Activated CD8-positive, alpha-beta memory T cell treated with anti-CD3 and anti-CD28 coated beads for 4 hours (primary cell): ENCODE measurements at places on chromosomes 16 and 17.

DNA sequence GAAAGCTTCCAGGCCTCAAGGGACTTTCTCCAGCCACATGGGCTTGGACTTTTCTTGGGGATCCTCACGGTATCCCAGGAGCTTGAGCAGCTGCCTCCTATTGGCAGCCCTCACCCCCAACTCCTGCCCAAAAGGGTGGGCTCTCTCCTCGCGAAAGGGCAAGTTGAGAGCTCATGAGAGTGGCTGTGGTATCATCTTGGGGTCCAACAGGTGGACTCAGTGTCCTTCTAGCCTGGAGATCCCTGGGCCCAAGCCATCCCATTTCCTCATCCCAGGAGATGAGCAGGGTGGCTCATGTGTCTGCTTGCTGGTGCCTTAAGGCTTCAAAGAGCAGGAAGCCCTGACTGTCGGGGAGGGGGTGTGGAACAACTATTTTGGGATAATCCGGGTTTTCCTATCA lies 17.7 kb downstream of the TBX4 start:
- DNase-seq, result no peak

- DNase-seq, result no peak
Measured at GRCh38 chr16:56163089-56163488, 28.2 kb upstream of the GNAO1 start.

- no peak for DNase-seq
Measured at GRCh38 chr17:82287868-82288801, 14.6 kb upstream of the CSNK1D start.

DNA sequence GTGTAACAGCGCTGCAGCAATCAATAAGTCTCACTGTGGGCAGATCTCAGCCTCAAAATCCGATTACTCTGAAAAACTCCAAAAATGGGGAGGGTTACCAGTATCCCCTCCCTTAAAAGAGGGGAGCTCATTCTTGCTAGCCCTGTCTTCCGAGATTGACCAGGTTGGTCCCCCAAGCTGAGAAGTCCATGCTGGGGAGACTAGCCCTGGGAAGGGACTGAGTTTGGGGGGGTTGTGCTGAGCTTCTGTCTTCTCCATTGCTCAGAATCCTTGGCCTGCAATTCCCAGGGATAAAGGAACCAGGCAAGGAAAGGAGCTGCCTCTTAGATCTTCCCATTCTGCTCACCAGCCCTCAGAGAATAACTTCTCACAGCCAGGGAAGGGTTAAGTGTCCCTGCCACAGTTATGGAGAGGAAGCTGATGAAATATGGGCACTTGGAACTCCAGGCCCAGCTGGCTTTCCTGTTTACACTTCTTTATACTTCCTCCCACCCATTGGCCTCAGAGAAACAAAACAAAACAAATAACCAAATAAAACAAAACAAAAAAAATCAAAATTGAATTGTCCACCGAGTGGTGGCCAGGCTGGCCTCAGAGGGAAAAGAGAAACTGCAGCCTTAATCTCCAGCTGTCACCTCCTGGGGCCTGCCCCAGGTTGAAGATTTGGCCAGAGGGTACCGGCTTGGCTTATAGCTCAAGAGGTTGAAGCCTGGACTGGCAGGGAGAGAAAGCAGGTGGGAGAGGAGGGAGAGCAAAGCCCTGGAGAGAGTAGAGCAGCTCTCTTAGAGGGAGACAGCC lies 2.6 kb downstream of the HOXB3 start:
- DNase-seq, result no peak

DNA sequence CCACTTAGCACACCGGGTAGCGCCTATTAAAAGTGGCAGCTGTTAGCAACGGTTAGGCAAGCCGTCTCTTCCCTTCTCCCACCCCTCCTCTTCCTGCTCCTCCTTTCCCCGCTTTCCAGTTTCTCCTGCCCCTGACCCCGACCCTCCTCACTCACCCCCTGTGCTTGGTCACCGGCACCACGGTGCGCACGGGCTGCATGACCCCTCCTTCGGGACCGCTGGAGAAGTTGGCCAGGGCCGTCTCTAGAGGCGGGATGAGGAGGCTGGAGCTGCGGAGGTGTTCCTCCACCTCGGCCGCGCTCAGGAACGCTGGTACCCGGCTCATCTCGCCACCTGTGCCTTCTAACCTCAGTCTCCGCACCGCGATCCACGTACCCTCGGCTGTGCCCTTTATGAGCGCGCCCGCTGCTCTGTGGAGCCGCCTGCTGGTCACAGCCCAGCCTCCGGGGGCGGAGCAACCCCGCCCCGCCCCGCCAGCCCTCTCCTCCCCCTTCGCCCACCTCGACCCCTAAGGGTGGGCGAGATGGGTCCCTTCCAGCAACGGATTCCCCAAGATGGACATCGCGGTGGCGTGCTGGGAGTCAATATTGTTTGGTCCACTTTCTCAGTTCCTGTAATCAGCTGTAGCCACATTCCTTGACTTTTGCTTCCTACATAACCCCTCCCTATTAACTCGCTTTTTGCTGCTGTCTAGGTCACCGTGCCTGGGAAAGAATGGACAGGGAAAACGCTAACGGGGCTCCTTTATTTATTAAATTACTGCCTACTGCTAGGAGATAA lies at the start of gene CRYM:
Gene CRYM (minus strand): TSS at position 364 of the 780 bp plus-strand sequence. CDS start 39 bp downstream, at position 325.
- no peak for DNase-seq

GRCh38 chr16:88809068-88809675 lies 2.6 kb downstream of the APRT start:
- no peak for DNase-seq

DNA sequence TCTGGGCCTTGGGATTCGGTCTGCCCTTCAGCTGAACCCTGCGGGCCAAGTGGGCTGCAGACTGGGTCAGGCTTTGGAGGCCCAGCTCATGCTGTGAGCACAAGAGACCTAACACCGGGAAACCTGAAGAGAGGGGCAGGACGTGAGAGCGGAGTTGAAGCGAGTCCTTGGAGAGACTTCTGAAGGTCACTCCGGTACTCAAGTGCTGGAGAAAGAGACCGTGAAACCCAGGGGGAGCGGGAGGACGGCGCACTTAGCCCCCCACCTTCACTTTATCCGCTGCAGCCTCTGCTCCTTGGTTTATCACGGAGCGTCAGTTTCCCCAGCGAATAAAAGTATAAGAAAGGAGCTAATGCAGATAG lies 361 bp downstream of the UQCRC2 start:
- no peak for DNase-seq

- no peak for DNase-seq
Measured at GRCh38 chr17:48567209-48567608, 10.9 kb downstream of the HOXB4 start.

DNA sequence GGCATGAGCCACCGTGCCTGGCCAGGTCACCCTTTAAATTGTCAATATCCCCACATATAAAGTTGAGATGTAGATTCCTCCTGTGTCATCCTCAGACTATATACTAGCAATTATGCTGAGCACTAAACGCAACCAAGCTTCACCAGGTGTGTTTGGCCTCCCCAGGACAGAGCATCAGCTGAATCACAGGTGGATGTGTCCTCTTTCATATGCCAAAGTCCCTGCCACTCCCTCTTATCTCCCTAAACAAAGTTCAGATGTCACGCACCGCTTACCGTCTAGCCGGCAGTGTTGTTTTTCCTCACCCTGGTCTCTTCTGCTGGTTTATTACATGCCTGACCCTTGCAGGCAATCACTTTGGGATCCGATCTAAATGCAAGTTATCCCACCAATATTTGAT lies 43.8 kb upstream of the ARHGAP44 start:
- no peak for DNase-seq

DNA sequence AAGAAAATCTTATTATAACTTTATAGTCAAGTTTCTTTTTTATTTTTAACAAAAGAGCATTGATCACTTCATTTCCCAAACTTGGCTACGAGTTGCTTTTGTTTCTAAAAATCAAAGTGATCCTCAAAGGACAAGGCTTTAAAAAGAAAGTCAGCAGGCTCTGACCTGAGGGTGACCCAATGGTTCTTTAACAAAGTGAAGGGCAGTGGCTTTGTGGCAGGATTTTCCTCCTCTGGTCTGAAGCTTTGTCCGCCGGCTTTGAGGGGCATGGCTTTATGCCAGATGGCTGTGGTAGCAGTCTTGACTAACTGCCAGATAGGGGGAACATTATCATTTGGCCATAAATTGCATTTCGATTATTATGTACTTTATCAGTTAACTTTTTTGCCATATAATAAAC lies 28.5 kb downstream of the IQCK start:
- no peak for DNase-seq

GRCh38 chr17:70053241-70054234 lies 21.5 kb upstream of the KCNJ16 start:
- DNase-seq, result no peak

- no peak for DNase-seq
Measured at GRCh38 chr16:68825427-68825826, 17.9 kb upstream of the TANGO6 start.

DNA sequence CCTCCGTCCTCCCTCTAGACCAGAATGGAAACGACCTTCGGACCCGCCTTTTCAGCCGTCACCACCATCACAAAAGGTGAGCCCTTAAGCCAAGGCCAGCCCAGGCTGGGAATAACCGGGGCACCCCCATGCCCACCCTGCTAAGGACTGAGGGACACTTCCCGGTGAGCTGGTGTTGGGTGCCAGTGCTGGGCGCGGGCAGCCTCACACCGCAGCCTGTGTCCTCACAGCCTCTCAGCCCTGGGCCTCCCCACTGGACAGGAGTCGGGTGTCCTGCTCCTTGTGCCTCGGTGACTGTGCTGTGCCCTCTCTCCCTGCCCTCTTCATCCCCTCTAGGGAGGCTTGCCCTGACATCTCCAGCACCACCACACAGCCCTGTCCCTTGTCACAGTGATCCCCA lies 10.3 kb downstream of the TRAF7 start:
- no peak for DNase-seq

DNA sequence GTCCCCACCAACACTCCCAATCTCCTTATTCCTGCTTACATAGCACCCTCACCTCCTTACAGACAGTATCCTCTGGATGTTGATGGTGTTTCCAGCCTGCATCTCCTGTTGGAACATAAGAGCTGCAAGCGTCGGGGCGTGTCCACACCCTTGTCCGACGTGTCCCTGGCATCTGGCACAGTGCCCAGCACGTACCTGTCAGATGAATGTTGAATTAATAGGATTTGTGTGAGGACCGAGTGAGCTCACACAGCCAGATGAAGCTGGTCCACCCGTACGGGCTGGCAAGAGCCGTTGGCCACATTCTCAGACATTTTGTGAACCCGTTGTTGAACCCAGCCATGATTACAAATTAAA lies 12.2 kb upstream of the CBX4 start:
- no peak for DNase-seq

GRCh38 chr17:73268582-73269328 lies 7.1 kb upstream of the CPSF4L start:
- DNase-seq, result no peak

DNA sequence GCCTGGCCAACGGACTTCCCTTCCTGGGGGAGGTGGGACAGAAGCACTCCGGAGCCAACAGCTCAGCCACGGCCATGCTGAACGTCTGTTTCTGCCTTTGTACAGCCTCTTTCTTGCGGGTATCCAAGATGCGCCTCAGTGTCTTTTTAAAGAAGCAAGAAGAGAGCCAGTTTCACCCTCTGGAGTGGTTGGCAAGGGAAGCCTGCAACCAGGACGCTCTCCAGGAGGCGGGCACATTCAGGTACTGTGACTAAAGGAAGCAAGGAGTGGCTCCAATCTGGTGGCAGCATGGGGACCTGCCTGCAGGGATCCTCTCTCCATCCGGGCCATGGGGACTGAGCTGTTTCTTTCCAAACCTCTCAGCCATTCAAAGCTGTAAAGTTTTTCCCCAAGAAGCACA lies 60.6 kb upstream of the ENDOV start:
- no peak for DNase-seq

- DNase-seq, result no peak
Measured at GRCh38 chr17:62109924-62110323, 44.8 kb upstream of the MED13 start.

GRCh38 chr16:83954577-83955016 lies 1.6 kb downstream of the OSGIN1 start:
- DNase-seq, result no peak

- DNase-seq, result no peak
Measured at GRCh38 chr17:39145143-39145542, 6.3 kb downstream of the PLXDC1 start.

DNA sequence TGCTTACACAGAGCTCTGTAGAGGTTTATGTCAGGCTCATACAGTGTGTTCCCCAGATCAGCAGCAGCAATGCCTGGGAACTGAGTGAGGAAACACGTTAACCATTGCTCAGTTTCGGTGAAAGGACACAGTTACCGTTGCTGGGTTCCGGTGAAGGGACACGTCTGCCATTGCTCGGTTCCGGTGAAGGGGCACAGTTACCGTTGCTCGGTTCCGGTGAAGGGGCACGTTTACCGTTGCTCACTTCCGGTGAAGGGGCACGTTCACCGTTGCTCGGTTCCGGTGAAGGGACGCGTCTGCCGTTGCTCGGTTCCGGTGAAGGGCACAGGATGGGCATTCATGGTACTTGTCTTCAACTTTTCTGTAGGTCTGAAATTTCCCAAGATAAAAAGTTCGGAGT lies 81.7 kb downstream of the MRM3 start:
- no peak for DNase-seq

GRCh38 chr16:55828680-55829079 lies 4.2 kb downstream of the CES1 start:
- no peak for DNase-seq
